Activated CD4-positive, CD25-positive, alpha-beta regulatory T cell (primary cell): ENCODE measurements at places on chromosomes 2 and 18.
A peak's percentile ranks its signal among the peaks of the same experiment; 100 is the strongest.

GRCh38 chr2:3319745-3320566 is 57.7 kb downstream of the EIPR1 start:
- no peak for DNase-seq

GRCh38 chr2:9518780-9519179 is 36.9 kb downstream of the ADAM17 start:
- no peak for DNase-seq

DNA sequence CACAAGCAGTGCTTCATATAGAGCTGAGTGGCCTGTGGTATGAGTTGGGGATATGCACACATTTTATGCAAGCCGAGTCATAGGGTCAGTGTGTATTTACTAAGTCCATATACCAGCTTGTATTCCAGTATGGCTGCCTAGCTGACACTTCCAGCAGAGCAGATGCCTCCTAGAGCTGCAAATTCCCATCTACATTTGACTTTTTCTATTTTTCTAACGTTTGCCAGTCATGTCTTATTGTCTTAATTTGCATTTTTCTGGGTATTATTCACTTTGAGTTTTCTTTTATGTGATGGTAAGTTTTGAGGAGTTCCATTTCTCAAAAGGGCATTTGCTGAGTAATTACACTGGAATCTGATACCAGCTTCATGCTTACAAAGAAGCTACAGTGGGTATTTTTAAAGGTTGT is 334.5 kb upstream of the CDH2 start:
- DNase-seq: no peak

DNA sequence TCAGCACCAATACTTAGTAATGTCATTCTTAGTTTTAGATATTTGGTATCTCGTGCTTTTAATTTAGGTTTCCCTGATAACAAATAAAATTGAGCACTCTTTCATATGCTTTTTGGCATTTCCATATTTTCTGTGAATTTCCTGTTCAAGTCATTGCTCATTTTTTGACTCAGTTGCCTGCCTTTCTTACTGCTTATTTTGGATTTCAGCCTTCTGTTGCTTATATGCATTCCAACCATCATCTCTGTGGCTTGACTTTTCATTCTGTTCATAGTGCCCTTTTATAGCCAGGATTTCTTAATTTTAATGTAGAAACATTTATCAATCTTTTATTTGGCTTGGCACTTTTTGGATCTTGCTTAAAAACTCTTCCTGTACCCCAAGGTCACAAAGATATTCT is 14.5 kb upstream of the KIF3C start:
- DNase-seq: no peak

DNA sequence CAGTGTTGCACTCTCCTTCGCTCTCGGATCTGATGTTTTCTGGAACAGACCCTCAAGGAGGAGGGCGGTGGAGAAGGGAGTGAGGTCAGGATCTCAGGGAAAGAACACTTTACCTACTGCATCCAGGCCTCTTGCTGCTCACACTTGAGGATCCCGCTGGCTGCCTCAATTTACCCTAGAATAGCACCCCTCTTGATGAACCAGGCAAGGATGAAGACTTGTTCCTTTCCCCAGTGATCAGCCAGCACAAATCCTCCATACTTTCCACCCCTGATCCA is 14.2 kb downstream of the WNT10A start:
- no peak for DNase-seq

DNA sequence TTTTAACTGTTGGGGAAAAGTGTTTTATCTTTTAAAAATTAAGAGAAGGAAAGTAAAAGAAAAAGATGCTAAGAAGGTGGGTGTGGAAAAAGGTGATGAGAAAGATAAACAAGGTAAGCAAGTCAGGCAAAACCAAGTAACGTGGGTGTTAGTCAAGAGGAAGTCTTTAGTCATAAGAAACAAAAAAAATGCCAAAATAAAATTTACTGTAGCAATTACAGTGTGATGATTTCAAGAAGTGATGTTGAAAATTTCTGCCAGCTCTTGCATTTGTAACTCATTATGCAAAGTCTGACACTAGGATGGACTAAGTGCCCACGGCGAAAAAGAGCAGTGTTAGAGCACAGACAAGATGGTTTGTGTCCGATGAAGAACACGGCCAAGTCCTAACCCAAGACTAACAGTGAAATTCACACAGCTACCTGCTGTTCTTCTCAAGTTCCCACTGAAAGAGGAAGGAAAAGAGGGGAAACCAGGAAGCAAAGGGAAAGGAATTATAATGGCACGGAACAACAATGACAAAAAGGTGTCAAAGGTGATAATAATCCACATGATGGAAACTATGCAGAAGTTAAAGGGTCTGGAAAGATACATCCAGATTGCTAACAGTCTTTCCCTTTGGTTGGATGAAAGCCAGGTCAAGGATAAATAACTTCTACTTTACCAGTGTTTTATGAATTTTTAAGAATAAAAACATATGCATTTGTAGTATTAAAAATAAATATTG is 34.1 kb downstream of the NOL10 start:
- no peak for DNase-seq

GRCh38 chr2:3154700-3155099 is 222.9 kb downstream of the EIPR1 start:
- no peak for DNase-seq

DNA sequence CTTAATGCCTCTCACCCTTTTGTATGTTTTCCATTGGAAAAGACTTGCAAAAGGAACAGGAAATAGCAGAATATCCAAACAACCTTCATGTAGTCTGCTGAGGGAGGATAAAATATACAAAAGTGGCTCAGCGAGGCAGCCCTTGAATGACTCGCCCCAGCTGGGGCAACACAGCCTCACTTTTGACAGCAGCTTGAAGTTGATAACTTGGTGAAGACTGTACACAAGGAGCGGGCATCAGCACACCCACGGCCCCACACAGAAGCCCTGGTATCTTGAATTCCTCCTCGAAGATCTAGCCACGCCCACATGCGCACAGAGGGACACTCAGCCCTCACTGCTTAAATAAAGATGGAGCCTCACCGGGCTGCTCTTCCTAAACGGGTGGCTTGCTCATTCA is 161.0 kb downstream of the IRS1 start:
- no peak for DNase-seq

GRCh38 chr2:25651782-25652455 is 21.5 kb downstream of the DTNB start:
- DNase-seq: no peak

DNA sequence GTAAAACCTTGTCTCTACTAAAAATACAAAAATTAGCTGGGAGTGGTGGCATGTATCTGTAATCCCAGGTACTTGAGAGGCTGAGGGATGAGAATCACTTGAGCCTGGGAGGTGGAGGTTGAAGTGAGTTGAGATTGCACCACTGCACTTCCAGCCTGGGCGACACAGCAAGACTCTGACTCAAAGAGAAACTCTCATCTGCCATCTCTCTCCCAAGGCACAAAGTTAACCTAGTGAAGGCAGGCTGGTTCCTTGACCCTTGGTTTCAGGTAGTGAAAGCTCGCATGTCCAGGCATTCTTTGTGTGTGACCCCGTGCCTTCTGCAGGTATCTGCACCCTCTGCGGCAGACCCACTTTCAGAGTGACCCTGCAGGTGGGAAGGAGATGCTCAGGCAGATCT is 100.0 kb downstream of the WDSUB1 start:
- no peak for DNase-seq

- DNase-seq: no peak
Observed at GRCh38 chr2:22126978-22127377, 1003.2 kb downstream of the TDRD15 start.

- no peak for DNase-seq
Observed at GRCh38 chr18:73711256-73711655, 436.4 kb downstream of the FBXO15 start.

- no peak for DNase-seq
Observed at GRCh38 chr2:101485856-101486255, 10.9 kb upstream of the RFX8 start.

GRCh38 chr2:201191132-201191875 is 8.4 kb downstream of the CASP10 start:
- no peak for DNase-seq

GRCh38 chr2:182522972-182523473 is 96.2 kb upstream of the PDE1A start:
- DNase-seq: no peak

DNA sequence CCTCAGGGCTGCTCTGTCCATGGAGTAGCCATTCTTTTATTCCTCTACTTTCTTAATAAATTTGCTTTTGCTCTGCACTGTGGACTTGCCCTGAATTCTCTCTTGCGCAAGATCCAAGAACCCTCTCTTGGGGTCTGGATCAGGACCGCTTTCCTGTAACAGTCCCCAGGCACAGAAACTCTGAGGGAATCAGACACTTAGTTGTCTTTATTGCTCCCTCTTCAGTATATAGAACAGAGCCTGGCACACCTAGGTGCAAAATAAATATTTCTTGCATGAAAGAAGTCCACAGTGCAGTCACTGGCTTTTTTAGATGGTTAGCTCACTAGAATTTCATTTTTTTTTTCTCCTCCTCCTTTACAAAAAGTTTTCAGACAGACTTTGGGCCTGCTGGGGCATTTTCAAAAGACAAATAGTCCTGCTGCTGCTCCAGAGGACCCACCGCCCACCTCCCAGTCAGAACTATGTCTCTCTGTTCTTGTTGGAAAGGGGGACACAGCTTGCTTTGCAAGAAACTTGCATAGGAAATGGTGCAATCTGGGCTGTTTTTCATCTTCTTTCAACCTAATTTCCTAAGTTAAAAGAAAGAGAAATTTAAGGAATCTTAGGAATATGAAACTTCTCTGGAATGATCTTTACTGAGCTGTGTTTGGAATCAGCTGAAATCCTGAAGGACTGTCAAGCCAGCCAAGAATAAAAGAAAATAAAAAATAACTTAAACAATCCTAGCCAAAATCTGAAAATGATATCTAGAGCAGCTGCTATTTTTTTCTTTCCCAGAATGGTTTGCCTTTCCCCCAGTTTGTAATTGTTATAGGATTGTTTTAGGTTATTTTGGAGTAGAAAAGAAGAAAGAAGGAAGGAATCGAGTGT is 31.7 kb upstream of the MAP4K3 start:
- DNase-seq: no peak

DNA sequence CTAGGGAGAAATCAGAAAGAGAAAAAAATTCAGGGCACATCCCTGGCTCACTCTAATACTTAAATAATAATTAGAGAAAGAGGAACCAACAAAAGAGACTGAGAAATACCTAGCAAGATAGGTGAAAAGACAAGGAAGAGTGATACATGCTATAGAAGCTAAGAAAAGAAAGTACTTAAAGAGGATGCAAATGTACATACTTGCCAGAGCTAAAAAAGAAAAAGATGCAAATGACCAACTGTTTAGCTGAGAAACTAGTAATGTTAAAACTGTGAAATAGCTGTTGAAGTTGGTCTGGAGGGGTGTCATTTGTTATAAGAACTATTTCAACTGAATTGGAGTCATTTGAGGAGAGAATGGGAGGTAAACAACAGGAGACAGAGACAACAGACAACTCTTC is 412.2 kb downstream of the SPAG16 start:
- no peak for DNase-seq

- DNase-seq: no peak
Observed at GRCh38 chr18:70417847-70418246, 129.0 kb downstream of the SOCS6 start.

- no peak for DNase-seq
Observed at GRCh38 chr2:182445391-182445965, 18.6 kb upstream of the PDE1A start.

DNA sequence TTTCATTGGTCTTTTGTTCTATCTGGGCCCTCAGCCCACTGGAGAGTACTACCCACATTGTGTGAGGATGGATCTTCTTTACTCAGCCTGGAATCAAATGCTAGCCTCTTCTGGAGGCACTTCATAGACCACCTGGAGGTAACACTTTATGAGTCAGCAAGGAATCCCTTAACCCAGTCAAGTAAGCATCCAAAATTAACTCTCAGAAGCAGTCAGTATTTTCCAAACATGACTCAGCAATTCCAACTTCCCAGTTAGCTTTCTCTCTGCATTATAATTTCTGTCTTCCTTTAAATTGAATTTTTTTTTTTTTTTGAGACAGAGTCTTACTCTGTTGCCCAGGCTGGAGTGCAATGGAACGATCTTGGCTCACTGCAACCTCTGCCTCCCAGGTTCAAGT is 142.7 kb downstream of the ACKR3 start:
- no peak for DNase-seq

DNA sequence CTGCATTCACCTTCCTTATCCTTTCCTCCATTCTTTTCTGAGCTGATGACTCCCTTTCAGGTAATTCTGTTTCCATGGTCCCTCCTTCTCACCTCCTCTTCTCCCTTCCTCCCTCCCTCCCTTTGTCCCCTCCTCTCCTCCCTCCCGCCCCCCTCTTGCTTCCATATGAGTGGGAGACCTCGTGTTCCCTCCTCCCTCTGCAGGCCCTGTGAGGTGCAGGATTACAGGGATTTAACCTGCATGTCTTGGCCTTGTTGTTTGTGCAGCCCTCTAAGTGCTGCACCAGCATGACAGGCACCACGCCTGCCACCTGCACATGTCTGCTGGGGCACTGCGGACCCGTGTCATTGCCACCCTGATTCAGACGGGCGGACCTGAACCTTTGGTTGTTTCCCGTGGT is 103.1 kb downstream of the SNTG2 start:
- DNase-seq: no peak

DNA sequence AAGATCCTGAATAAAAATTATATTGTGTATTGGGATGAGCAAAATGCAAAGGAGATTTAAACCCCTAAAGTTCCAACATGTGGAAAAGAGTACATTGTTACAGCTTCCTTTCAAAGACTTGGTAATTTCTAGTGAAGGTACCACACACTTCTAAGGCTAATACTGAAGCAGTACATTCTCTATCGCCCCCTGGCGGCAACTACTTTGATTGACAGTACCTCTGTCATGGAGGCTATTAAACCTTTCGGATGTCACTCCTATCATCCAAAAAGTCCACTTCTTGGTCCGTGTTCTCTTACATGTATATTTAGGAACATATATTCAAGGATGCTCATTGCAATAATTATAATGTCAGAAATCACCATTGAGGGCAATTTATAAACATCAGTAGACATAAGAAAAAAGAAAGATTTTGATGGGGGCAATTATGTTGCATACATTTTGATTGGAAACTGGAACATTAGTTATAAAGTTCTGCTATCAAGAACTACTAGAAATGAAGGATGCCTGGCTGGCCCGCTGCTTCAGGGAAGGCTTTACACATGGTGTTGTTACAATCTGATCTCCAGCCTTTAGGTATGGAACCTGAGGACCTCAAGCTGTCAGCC is 601.6 kb downstream of the CPS1 start:
- DNase-seq: peak; percentile 36

- no peak for DNase-seq
Observed at GRCh38 chr2:122029945-122030344, 274.5 kb downstream of the TSN start.

GRCh38 chr18:14174706-14175085 is 42.5 kb upstream of the ZNF519 start:
- DNase-seq: no peak

GRCh38 chr2:28206762-28207161 is 185.9 kb upstream of the FOSL2 start:
- DNase-seq: no peak

GRCh38 chr2:180983468-180984242 is 3.2 kb downstream of the UBE2E3 start:
- DNase-seq: no peak

- no peak for DNase-seq
Observed at GRCh38 chr2:135762022-135762421, 20.4 kb downstream of the UBXN4 start.
